ENCODE measurements at places on chromosomes 2 and 18.

- no peak for DNase-seq
These were observed 120.9 kb downstream of the TWIST2 start for GRCh38 chr2:238968616-238969384.

GRCh38 chr2:98335271-98335670 is 11.0 kb upstream of the CNGA3 start:
- no peak for DNase-seq

GRCh38 chr2:122960759-122961641 is 1064.1 kb upstream of the CNTNAP5 start:
- DNase-seq: no peak

DNA sequence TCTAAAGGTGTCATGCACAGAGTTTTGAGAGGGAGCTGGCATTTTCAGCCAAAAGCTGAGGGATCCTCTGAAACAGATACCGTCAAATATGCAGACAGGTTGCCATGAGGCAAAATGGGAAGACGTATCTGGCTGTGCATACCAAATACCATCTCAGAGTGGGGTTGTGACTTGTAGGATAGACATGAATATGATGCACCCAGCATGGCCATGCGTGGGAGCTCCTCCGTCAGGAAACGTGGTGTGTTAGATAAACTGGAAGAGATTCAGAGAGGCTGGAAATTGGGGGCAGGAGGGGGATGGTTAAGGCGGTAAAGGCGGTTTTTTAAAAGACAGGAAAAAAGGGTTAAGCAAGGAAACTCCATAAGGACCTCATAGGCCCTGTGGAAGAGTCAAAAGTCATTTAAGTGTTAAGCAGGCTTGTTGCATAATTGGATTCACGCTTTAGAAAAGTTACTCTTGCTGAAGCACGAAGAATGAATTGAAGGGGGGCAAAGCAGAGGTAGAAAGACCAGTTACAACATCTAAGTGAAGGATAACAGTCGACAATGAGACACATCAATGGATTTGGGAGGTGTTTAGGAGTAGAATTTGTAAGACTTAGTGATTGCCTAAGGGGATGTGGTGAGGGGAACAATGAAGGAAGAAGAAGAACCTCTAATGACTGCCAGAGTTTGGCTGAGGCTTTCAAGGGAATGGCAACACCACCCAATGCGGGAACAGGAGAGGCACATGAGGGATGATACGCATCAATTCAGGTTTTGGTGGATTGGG is 139.6 kb upstream of the CTAGE1 start:
- DNase-seq: no peak

DNA sequence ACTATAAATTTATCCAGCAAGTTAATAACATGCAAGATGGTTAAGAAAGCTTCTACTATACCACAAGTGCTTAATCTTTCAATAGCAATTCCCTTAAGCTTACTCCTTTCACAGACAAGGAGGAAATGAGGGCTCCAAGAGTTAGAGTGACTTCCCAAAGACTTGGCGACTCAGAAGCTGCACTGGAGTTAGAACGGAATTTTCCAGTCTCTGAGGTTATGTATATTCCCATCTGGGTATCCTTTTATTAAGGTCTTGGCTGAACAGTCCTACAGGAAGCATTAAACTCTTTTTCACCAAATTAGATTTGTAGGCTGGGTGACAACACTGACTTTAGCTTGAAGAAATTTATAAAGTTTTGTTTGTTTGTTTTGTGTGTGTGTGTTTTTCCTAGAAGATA is 256.9 kb upstream of the DPP10 start:
- no peak for DNase-seq

GRCh38 chr2:236712961-236713673 is 143.5 kb downstream of the ACKR3 start:
- no peak for DNase-seq

GRCh38 chr2:233976087-233976486 is 58.9 kb downstream of the TRPM8 start:
- no peak for DNase-seq

- no peak for DNase-seq
These were observed 152.6 kb downstream of the LDLRAD4 start for GRCh38 chr18:13370995-13371625.

DNA sequence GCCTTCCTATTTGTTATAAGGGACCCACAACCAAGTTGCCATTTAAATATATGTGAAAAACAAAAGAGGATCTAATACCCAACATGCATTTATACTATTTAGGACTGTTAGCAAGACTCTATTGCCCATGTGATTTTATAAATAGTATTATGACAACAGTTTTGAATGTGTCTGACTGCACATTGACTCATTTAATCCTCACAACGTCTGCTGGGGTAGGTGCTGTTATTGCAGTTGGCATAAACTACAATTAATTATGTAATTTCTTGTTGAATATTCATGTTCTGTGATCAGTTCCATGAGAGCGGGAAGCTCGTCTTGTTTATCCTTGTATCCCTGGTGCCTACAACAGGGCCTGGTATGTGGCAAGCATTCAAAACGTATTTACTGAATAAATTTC is 53.7 kb downstream of the SH2D6 start:
- no peak for DNase-seq

DNA sequence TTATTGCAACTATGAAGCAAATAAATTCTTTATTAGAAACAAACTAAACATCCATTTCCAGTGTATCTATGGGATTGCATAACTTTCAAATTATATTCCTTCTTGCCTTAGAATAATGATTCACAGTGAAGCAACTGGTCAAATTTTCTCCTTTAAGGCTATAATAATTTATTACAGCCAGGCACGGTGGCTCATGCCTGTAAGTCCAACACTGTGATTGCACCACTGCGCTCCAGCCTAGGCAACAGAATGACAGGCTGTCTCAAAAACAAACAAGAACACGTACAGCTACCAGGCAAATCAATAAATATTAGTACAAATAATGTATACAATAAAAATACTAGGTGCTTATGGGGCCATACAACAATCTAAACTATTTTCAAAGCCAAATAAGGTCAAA is 1416.2 kb downstream of the LRP1B start:
- no peak for DNase-seq

DNA sequence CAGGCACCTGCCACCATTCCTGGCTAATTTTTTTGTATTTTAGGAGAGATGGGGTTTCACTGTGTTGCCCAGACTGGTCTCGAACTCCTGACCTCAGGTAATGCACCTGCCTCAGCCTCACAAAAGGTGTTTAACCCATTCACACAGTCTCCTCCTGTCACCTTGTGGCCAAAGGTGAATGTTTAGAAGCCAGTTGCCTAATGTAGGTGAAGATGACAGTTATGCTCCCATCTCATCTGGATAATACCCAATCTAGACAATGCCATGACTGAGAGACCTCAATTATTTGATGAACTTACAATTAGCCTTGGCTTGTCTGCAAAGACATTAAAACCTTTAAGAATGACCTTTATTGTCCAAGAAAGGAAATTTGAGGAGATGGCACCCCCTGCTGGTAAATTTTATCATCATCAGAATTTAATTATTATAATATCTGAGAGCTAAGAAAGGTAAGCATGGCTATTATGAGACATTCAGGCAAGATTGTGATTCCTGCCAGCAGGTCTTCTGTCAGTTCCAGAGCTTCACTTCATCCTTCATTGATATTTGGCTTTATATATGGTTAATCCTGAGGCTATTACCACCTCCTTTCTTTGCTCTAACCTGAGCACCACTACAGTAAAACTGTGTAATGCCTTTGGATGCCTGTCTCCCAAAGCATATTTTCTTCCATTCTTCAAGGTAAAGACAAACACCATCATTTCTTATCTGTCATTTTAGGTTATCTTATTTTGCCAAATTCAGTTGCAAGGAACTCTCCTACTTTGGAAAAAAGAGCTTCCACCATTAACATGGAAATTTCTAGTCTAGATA is 117.6 kb downstream of the FAM124B start:
- peak; percentile 46 for DNase-seq

DNA sequence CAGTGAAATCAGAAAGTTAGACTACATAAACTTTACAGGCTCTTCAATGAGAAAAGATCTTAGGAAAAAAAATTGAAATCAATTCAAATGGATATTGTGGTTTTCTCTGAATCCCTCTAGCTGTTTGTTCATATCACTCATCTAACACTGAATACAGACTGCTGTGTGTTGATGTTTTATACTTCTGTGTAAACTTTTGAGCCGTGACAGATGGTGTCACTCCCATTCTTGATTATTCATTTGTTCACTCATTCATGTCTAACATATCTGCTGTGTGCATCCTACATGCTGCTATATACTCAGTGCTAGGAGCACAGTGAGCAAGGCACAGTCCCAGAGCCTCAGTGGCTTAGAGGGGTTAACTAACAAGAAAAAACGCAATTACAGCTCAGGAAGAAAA is 12.6 kb downstream of the KLHL23 start:
- DNase-seq: no peak

GRCh38 chr2:162688403-162688802 is 150.2 kb downstream of the KCNH7 start:
- DNase-seq: no peak

- no peak for DNase-seq
These were observed 616.7 kb upstream of the REG3G start for GRCh38 chr2:78408795-78409118.

DNA sequence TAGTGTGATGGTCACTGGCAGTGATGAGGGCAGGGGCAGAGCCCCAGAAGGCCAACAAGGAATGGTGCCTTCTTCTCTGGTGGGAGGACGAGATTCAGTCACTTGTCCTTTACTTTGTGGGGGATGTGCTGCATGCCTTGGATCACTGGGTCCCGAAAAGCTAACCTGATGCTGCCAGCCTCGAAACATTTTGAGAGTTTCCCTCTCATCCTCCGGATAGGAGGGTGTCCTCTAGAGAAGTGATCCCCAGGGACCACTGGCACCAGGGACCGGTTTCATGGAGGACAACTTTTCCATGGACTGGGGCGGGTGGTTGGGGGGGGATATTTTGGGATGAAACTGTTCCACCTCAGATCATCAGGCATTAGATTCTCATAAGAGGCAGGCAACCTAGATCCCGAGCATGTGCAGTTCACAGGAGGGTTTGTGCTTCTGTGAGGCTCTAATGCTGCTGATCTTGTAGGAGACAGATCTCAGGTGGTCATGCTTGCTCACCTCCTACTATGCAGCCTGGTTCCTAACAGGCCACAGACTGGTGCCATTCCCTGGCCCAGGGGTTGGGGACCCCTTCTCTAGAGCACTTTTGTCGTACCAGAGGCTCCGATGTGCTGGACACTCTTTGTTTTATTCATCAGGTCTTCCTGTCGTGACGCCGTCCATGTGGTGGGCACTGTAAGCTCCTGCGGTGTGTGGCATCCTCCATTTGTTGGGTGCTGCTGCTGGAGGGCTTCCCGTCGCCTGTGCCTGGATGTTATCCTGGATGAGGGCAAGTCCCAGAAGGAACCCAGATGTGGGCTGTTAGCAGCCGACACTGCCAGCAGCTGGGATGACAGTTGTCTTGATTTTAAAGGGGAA is 68.5 kb upstream of the HDAC4 start:
- no peak for DNase-seq

DNA sequence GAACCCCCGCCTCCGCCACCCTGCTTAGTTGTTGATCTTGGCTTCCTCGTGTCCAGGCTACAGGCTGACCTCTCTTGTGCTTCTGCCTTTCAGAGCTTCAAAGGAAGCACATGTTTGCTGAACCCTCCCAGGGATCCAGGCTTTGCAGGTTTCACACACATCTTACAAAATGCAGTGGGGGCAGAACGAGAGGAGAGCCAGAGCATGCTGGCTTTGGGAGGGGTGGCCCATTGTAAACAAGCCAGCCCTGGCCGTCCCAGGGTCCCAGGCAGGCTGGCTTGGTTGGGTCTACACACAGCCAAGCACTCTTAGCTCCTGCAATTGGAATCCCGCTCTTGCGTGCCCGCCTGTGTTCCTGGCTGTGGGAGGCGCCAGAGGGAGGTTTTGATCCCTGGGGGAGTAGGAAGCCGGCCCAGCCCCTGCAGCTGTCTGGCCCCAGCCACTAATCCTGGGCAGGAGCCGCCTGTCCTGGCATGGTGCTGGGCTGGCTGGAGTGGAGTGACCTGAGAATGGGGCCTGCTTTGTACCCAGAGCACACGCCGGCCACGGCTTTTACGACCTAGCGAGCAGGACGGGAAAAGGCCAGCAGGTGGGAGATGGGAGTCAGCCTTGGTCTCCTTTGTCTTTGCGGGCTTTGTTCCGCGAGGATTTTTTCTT is 53.9 kb downstream of the SH3BP4 start:
- DNase-seq: peak; percentile 76

- no peak for DNase-seq
These were observed 74.4 kb downstream of the CAPN13 start for GRCh38 chr2:30732876-30733275.

DNA sequence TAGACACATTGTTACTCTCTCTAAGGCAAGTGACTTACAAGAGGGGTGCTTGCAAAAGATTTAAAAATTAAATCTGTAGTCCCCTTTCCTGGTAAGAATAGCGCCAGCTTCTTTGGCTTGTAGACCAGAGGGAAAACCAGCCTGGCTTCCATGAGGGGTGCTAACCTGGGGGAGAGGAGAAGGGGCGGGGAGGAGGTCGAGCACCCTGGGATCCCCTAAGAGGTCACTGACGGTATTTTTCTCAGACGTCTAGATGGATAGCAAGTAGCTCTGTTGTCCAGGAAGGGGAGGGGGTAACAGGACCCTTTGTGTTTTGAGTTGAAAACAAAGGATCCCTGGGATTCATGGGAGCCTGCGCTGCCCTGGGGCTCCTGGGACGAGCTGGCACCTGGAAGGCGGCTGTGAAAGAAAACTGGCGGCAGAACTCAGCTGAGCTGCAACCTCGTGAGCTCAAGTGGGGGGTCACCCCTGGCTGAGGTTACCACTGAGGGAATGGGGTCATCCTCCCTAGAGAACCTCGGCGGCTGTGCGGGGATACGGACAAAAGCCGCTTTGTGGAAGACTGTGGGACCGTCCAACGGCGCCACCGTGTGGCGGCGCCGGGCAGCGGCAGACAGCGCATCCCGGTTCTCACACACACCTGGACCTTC is 37.8 kb upstream of the MRPL19 start:
- peak; percentile 90 for DNase-seq

- no peak for DNase-seq
These were observed 515.2 kb downstream of the ZEB2 start for GRCh38 chr2:144004742-144005141.

DNA sequence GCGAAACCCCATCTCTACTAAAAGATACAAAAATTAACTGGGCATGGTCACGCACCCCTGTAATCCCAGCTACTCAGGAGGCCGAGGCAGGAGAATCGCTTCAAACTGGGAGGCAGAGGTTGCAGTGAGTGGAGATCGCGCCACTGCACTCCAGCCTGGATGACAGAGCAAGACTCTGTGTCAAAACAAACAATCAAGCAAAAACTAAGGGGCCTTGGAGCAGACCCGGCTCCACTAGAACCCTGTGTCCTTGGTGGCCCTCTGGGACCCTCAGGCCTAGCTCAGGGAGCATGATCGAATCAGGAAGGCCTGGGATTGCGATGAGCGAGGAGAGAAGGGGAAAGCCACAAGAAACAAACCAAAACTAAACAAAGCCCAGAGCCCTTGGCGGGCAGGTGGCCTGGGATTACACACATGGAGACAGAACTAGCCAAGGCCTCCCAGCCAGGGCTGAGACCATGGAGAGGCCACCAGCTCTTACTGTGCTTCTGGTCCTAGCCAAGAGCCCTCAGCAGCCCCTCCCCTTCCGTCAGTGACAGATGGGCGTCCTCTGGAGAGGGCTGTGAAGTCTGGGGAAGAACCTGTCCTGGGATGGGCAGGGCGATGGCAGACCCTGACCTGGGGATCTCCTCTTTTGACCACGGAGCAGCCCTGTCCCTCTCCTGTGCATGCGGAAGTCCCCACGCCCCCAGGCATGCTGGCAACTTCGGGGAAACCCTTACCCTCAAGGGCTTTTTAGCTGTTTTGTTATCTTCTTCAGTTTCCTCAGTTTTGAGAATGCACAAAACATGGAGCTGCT is 27.4 kb upstream of the CATIP start:
- DNase-seq: no peak

Measured in right kidney (tissue), 9 donors.